ENCODE measurements at places on chromosomes 2 and 18. TPM values are rescaled to one million over a fixed set of nuclear protein-coding genes. Genes with fewer than 3 reads are reported as not detected.

DNA sequence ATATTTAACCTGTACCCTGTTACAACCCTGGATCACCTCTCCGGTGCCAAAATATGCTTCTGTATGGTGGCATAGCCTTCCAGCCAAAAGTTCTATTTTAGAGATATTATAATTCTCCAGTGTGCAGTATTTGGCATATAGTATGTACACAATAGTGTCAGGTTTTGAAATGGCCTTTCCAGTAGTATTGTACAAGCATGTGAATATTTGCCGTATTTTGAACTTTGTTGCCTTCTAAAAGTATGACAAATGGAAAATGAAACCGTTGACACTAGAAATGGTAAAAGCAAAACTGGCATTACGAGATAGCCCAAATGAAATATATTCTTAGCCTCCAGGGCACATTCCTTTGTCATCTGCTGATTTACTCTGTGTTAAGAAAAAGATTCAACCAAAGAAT, 431.2 kb downstream of the LRP1B start:
- no peak for DNase-seq

DNA sequence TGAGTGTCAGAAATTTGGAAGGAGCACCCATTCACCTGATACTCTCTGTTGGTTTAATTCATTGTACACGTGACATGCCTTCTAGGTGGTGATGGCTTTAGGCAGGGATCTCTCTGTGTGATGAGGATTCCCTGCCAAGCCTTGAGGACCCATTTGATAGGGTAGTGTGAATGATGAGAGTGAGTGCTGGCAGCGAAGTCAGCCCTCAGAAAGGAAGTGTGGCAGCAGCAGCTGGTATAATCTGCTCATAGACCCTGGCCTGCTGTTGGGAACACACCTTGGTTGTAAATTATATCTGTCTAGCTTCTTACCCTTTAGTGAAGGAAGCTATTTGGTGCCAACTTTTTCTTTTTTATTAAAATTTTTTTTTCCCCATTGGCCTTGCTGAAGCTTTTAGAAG, 164.5 kb downstream of the HAUS1 start:
- no peak for DNase-seq

DNA sequence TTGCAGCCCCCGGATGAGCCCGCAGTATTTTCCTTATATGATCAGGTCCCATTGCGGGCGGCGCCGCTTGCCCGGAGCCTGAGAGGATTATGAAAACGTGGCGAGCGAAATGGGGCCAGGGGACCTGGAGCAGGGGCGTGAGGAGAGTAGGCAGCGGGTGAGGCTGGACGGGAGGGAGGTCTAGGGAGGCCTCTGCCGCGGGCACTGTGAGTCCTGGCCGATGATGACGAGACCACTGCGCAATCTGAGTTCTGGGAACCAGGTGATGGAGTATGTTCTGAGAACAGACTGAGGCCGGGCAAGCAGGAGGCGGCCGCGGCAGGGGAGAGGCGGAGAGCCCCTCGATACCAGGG, 790 bp upstream of the ACAA2 start:
- peak; percentile 69 for DNase-seq

DNA sequence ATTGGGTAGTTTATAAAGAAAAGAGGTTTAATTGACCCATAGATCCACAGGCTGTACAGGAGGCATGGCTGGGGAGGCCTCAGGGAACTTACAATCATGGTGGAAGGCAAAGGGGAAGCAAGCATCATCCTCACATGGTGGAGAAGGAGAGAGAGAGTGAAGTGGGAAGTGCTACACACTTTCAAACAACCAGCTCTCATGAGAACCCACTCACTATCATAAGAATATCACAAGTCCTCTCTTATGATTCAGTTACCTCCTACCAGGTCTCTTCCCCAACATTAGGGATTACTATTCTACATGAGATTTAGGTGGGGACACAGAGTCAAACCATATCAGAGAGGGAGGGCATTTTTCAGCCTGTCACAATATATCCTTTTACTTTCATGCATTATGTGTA, 22.7 kb upstream of the DOCK10 start:
- no peak for DNase-seq

GRCh38 chr2:6027066-6027465, 334.9 kb downstream of the SOX11 start:
- DNase-seq = no peak

DNA sequence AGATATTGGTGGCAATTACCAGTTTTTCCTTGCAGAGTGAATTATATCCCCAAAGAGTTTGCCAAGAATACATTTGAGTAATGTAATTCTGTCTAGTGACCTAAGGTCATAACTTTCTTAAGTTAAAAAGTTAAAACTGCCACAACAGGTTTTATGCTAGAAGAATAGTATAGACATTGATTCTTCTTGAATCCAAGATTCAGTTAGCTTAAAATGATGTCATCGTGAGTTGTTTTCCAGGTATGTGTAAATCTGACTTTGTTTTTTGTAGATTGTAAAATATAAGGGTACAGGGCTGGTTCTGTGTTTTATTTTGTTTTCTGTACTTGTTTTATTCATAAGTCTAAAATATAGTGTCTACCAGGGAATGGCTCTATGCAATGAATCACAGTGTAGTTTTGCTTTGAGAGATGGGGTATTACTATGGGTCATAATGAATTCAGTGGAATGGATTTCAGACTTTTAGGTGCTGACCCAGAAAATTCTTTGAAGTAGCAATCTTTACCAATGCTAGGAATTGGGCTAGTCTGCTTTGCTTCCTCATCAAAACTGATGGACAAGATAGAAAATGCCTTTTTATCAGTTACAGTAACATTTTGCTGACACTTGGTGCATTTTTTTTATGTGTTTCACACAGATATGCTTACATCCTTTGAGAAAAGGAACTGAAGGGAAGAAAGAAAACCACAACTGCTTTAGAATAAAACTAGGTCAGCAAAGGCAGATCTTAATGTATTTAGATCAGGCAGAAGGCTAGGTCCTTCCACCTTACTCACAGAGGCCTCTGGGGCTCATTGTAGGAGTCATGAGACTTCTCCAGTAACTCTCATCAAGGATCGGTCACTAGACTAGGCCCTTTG, 20.8 kb upstream of the MGAT5 start:
- no peak for DNase-seq

DNA sequence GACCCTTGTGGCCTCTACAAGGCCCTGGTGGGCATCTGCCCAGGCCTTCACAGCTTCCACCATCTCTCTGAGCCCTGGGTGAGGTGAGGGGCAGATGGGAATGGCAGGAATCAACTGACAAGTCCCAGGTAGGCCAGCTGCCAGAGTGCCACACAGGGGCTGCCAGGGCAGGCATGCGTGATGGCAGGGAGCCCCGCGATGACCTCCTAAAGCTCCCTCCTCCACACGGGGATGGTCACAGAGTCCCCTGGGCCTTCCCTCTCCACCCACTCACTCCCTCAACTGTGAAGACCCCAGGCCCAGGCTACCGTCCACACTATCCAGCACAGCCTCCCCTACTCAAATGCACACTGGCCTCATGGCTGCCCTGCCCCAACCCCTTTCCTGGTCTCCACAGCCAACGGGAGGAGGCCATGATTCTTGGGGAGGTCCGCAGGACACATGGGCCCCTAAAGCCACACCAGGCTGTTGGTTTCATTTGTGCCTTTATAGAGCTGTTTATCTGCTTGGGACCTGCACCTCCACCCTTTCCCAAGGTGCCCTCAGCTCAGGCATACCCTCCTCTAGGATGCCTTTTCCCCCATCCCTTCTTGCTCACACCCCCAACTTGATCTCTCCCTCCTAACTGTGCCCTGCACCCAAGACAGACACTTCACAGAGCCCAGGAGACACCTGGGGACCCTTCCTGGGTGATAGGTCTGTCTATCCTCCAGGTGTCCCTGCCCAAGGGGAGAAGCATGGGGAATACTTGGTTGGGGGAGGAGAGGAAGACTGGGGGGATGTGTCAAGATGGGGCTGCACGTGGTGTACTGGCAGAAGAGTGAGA, 2.0 kb downstream of the PROC start:
- DNase-seq = no peak

DNA sequence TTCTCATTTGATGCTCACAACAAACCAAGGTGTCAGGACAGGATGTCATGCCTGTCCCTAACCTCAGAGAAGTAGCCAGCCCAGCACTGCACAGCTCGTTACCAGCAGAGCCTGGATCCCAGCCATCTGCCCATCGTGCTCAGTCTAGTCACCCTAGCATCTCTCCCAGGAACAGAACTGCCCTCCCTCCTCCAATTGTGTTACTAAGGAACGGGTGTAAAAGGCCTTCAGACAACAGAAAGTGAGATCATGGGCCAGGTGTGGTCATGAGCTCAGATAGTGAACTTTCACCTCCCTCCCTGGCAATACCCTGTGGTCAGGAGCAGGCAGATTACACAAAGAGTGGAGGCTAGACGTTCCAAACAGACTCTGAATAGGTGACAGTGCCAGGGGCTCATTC, 111.8 kb upstream of the PPP1CB start:
- DNase-seq = peak; percentile 69

- peak; percentile 35 for DNase-seq
Measured at GRCh38 chr2:46695283-46695682, 215.9 kb downstream of the TMEM247 start.

DNA sequence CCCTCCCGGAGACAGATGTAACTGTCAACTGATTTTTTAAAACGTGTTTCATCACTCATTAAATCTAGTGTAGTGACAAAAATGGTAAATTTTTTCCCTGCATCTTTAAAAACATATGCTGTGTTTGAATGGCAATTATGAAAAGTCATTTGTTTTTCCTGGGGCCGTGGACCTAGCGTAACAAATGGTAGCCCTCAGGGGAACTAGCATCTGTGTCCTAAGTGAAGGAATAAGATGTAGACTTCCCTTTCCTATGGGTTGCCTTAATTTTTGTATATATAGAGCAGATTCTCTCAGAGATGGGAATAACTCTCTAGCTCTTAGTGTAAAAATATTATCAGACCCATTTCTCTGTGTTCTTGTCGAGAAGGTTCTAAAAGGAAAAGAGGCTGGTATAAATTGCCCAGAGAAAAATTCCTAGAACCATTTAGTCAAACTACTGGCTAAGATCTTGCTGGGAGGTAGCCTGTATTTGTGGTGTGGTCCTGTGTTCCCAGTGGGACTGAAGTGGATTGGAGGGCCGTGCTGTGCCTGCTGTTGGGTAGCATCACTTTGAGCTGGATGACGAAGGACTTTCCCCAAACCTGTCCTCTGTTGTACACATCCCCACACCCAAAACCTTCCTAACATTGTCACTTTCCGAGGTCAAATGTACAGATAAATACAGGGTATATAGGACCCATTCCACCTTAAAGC, 85.8 kb downstream of the LIMS1 start:
- no peak for DNase-seq

DNA sequence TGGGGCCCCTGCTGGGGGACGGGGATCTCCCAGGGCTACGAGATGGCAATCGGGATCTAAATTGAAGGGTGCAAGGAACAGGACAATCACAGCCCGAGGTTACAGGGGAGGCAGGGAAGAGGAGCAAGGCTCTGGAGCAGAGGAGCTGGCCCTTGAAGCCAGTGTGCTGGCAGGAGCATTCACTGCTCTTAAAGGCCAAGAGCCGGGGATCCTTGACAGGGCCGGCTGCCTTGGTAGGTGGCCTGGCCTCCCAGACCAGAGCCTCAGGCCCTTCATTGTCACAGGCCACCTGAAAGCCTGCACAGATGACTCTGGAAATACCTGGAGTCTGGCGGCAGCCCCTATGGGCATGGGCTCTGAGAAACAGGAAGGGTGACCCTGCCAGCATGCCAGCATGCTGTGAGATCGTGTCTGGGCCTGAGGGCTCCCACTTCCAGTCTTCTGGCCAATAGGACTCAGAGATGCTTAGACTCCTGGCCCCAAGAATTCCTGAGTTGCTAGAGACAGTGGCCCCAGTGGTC, 38.7 kb downstream of the PDIA6 start:
- DNase-seq = no peak

GRCh38 chr18:13218368-13218991, at the start of gene LDLRAD4:
TSS of gene LDLRAD4 (plus strand) at chr18:13218760.
- no peak for DNase-seq

DNA sequence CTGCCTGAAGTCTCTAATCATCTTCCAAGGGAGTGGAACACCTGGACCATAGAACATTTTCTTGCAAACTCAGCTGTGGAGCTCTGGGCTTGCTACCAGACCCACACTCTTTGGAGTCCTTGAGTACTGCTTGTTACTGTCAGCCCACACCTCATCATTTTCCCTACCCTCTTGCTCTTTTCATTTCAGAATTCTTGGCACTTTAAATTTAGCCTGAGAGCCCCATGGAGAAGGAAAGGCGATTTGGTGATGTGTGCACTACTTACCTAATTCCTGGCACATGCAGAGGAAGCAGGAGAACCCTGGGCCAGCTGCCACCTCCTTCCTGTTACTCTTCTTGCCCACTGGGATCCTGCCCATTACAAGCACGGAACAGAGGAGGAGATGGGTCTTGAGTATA, 31.7 kb downstream of the TMEM178A start:
- DNase-seq = no peak

GRCh38 chr2:67996772-67997527, 65.9 kb downstream of the C1D start:
- no peak for DNase-seq

DNA sequence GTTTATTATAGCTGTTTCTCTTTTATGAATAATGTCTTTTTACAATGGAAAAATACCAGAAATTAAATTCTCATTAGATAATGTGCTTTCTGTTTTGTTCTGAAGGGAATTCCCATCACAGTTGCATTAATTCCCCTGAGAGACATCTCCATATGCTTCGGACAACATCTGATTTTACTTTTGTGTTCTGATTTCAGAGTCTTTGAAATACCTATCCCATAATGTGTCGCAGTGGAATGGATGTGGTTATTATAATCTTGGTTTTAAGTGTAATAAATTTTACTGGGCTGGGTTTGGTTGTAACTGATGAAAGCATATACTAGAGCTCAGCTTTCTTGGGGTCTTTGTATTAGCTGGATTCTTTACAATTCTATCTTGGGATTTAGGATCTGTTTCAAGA, 12.5 kb downstream of the SPTBN1 start:
- DNase-seq = no peak

DNA sequence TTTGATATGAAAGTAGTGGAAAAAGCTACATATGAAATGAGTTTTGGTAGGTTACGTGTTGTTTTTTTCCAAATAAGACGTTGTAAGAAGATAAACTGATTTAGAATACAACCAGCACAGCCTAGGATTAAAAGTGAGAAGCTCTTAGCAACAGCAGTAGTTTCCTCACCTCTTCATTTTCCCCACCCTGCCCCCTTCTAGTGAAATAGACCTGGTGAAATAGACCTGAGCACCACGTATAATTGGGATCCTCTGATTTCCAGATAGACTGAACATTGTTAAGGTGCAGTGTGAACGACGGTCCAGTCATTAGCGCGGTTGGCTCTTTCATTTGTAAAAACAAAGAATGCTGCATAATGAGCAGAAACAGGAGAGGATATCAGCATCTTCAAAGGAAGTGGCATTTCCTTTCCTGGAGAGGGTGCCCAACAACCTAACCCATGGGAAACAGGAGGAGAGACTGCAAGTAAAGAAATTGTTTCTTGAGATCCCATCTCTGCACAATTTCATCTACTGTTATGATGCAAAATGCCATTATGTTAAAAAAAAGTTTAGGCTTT, 114.3 kb downstream of the FIGN start:
- DNase-seq = no peak

MBOAT2 gene
- 13.5 TPM for total RNA-seq

PAIP2B gene
- total RNA-seq = 32.9 TPM

ME2 gene
- 24.1 TPM for total RNA-seq

DCDC2C gene
- total RNA-seq = not detected

ALPP gene
- total RNA-seq = not detected

SPP2 gene
- total RNA-seq = not detected

UBE2E3 gene
- total RNA-seq = 38.7 TPM

PLB1 gene
- 1.0 TPM for total RNA-seq

ATP8B1 gene
- 41.5 TPM for total RNA-seq

TYMS gene
- 1.8 TPM for total RNA-seq

HOXD1 gene
- not detected for total RNA-seq

CCL20 gene
- total RNA-seq = not detected

TUBB8B gene
- total RNA-seq = not detected

Measured in body of pancreas (tissue), 4 donors.